ENCODE measurements at places on chromosomes 16 and 17. TPM values are rescaled to one million over a fixed set of nuclear protein-coding genes. Genes with fewer than 3 reads are reported as not detected.

The MRPS23 gene
- 31.8 TPM for total RNA-seq

DNA sequence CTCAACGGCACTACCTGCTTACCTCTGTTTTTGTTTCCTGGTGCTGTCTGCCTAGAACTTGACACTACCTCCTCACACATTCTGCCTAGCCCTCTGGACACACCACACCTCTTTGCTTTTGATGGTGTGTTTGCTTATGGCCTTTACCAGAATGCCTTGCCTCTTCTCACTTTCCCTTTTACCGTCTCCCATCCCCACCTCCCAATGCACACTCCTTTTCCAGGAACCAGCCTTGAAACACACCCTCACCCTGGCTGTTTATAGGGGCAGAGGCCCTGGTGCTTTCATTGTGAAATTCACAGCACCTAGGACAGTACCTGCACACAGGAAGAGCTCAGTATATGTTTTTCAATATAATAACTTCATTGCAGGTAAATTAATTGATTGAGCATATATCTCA is 56.2 kb downstream of the MAP2K6 start:
- DNase-seq = no peak

GRCh38 chr17:48549281-48549630 is 4.3 kb upstream of the HOXB2 start:
- peak; percentile 23 for DNase-seq

The ZNF747 gene
- 7.5 TPM for total RNA-seq

DNA sequence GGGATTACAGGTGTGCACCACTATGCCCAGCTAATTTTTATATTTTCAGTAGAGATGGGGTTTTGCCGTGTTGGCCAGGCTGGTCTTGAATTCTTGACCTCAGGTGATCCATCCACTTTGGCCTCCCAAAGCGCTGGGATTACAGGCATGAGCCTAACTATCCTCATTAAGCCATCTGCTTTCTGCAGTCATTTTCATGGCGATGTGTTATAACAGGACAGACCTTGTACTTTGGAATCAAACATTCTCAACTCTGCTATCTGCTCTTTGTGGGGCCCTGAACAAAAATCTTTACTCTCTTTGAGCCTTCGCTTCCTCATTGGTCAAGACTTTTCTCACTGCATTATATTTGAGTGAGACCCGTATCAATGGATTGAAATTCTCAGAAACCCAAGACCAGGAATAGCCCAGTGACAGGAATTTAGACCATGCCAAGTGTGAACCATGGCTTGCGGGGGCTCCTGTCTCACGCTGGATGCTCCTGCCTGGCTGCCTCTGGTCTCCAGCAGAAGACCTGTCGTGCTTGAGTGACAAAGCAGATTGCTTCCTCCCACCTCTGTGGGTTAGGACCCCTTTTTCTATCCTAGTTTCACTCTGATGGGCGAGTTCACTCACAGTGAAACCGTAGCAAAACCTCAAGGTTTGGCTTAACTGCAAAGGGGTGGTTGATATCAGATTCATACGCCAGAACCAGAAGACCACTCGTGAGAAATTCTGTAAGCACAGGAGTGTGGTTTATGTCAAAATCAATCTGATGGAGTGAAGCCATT is 519.1 kb downstream of the MAF start:
- no peak for DNase-seq

DNA sequence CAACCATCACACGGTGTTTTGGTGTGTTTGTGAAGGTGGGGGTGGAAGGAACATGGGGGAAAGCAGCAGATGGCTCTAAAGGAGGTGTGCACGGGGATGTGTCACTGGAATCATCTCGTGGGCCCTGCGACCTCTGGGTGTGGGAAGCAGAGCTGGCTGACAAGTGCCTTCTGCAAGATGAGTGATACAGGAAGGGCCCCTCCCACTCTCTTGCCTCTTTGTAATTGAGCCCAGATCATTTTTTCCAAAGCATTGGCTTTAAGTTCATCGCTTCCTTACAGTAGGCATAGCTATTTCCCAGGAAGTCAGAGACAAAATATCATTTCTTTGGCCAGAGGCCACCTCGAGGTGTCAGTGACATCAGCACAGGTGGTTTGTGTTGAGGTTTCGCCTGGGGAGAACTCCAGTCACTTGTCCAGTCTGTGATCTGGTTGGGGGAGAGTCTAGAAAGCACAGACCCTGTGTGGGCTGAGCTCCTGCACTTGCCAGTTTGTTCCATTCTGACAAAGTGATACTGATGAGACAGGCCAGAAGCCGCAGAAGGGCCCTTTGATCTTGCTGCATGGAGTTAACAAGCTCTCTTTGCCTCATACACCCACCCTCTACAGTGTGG is 20.6 kb upstream of the SNTB2 start:
- peak; percentile 65 for DNase-seq

GRCh38 chr16:12976936-12977335 is 75.5 kb downstream of the SHISA9 start:
- peak; percentile 72 for DNase-seq

- no peak for DNase-seq
Observed at GRCh38 chr17:62159994-62160393, 94.9 kb upstream of the MED13 start.

- DNase-seq = no peak
Observed at GRCh38 chr16:11759997-11760396, 17.3 kb upstream of the TXNDC11 start.

DNA sequence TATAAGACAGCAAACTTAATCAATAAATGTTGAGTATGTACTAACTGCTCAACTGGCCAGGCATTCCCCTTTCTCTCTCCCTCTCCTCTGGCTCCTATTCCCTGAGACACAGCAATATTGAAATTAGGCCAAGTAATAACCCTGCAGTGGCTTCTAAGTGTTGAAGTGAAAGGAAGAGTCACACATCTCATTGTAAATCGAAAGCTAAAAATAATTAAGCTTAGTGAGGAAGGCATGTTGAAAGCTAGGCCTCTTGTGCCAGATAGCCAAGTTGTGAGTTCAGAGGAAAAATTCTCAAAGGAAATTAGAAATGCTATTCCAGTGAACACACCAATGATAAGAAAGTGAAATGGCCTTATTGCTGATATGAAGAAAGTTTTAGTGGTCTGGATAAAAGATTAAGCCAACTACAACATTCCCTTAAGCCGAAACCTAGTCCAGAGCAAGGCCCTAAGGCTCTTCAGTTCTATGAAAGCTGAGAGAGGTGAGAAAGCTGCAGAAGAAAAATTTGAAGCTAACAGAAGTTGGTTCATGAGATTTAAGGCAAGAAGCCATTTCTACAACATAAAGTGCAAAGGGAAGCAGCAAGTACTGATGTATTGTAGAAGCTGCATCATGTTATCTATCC is 35.4 kb upstream of the ABCC11 start:
- no peak for DNase-seq

The SCNN1B gene
- total RNA-seq = not detected

DNA sequence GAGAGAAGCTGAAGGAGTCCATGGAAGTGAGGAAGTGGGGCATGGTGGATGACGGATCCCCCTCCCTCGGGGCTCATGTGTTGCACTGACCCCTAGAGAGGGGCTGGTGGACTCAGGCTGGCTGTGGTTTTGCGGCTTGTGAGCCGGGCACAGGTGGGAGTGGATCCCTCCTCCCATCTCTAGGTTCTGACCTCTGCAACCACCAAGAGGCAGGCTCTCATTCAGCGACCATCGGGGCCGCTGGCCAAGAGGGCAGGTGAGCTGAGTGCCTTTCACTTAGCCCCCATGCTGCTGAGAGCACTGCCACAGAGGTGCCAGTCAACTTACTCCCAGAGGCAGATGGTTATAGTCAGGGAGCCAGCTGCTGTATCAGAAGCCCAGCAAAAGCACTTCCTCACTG is 67.3 kb downstream of the SCNN1B start:
- DNase-seq = no peak

DNA sequence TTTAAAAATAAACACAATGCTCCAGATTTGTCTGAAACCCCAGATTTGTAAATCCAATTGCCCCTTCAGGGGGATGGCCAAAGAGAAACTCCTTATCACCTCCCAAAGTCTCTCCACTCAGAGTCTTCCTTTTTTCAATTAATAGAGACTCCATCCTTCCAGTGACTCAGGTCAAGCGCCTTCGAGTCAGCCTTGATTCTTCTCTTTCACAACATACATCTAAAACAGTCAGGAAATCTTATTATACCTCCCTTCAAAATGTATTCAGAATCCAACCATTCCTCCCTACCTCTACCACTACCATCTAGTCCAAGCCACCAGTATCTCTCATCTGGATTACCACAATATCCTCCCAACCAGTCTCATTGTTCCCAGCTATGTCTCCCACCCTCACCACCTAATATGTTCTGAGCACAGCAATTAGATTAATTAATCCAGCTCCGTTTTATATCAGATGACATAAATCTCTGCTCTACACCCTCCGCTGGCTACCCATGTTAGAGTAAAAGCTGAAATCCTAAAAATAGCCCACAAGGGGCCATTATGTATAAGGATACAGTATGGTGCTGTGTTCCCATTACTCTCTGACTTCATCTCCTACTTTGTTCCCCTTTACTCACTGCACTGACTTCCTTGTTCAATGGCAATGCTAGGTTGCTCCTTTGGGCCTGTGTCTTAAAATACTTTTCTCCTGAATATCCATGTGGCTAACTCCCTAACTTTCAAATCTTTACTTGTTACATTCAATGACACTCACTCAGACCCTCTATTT is 11.8 kb downstream of the SIAH1 start:
- DNase-seq = no peak

DNA sequence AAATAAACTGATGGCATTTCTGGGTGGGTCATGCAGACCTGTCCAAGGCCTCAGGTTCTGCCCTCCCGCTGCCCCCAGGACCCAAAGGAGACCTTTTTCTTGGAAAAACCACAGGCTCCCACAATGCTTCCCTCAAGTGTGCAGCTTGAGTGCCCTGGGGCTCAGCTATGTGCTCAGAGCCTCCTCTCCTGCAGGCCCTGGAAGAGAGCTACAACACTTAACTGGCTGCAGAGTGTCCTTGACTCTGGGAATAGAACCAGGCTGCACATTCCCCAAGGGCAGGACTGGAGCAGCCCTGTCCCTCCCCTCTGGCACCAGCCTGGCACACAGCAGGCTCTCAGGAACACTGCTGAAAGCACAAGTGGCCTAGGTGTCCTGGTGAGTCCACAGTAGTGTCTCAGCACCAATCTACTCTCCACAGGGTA is 4.8 kb upstream of the SREBF1 start:
- DNase-seq = peak; percentile 66

DNA sequence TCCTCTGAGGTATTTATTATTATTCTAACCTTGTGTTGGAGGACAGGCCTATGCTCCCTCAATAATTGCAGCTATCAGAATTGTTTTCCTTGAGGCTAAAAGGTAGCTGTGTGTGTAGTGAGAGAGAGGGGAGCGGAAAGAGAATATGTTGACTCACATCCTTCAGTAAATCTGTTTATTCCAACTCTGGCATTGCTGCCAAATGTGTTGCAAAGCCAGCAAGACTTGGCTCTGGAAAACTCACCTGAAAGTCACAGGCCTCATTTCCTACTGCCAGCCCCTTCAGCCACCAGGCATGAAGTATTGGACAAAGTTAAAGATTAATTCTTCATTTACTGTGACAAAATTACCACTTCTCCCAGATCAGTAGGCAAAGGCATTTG is 9.6 kb downstream of the CA10 start:
- DNase-seq = peak; percentile 69

DNA sequence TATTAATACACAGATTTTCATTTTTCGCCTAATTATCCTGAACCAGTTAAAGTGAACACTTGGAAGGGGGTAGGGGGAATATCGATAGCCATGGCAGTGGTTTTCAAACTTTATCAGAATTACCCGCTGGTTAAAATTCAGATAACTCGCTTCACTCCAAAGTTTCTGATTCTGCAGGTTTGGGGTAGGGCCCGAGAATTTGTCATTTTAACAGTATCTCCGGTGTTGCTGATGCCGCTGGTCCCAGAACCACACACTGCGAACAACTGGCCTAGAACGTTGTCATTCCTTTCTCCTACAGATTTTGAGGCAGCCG is 313 bp upstream of the NSRP1 start:
- no peak for DNase-seq

GRCh38 chr17:53219821-53220220 is 602.9 kb upstream of the KIF2B start:
- DNase-seq = no peak

- no peak for DNase-seq
Observed at GRCh38 chr17:8481089-8481488, 45.4 kb downstream of the NDEL1 start.

DNA sequence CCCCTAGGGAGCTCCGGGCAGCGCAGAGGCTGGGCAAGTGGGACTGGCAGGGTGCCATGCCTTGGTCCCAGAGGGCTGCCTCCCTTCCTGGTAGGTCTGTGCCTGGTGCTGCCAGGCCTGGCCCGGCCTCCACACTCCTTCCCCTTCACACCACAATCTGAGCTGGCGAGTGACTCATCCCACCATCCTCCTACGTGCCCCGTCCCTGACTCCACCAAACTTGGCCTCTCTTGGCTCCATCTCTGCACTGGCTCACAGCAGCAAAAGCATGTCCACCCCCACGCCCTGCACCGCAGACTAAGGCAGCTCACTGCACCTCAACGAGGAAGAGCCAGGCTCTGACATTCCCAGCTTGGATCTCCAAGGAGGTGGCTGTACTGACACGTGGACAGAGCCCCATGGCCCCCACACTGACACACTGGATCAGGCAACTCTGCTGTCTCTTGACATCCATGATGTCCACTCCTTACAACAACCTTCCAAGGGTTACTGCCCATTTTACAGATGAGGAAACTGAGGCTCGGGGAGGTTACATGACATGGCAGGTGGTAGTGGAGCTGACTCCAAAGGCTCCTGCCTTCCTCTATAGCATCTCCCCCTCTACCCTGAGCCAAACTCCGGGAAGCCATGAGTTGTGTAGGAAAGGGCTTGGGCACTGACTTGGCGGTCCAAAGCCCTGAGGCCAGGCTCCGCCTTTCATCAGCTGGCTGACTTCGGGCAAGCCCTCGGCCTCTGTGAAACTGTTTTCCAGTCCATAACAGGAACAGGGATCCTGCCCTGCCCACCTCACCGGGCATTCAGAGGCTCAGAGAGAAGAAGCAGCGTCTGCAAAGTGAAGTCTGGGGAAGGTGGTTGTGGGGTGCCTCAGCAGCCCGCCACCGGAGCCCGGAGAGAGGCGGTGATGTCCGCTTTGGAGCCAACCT is 20.1 kb upstream of the KRT19 start:
- DNase-seq = peak; percentile 99

DNA sequence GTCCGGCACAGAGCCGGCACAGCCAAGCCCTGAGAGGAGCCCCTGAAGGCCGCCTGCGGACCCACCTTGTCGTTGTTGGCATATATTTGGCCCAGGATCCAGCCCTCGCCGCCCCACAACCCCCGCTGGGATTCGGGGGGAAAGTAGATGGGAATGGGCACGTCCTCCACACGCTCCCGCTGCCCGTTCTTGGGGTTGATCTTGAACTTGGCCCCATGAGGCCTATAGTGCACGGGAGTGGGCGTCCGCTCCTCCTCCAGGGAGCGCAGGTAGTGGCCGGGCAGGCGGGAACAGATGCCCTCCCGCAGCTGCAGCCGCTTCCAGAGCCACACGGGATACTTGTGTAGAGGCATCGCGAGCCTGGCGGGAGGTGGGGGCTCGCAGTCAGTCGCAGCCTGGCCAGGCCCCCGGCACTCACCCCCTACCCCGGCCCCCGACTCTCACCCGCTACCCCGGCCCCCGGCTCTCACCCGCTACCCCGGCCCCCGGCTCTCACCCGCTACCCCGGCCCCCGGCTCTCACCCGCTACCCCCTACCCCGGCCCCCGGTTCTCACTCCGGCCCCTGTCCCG is 387 bp downstream of the MRPL28 start:
- no peak for DNase-seq

GRCh38 chr17:393806-394717 is 41.5 kb upstream of the RPH3AL start:
- no peak for DNase-seq
